ENCODE measurements at places on chromosomes 11 and 22.

GRCh38 chr22:40855979-40856512 lies 393 bp downstream of the ST13 start:
- DNase-seq, result peak; percentile 7

DNA sequence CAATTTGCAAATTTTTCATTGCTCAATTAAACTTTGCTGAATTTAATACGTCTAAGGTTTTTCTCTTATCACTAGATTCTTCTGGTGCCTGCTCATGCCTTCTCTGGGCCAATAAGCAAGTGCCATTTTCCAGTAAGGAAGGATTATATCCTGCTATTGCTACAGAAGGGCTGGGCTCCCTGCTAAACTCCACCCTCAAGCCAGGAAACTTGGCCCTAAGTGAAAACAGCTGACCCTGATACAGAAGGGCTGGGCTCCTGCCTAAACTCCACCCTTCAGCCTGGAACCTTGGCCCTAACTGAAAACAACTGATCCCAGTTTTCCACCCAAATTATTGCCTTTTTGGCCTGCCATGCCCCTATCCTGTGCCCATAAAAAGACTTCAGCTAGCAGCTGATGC lies 385.3 kb downstream of the DYNC2H1 start:
- no peak for DNase-seq

DNA sequence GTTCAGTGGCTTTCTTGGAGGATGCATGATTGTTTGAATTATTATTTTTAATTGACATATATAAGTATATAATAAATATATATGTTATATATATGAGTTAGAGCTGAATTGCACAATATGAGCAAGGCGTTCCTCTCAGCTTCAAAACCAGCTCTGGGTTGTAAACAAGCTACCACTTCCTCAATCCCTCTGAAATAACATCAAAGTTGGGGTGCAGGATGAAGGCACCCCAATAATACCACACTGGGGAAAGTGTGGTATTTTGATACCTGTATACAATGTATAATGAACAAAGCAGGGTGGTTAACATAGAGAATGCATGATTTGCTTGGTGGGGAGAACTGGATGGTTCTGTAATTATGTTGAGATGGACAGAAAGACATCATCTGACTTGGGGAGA lies 1.7 kb upstream of the SORL1 start:
- peak; percentile 66 for DNase-seq

GRCh38 chr11:12581416-12581815 lies 92.8 kb upstream of the TEAD1 start:
- DNase-seq, result no peak

- no peak for DNase-seq
These were observed 6.0 kb upstream of the RAB3IL1 start for GRCh38 chr11:61923166-61924063.

GRCh38 chr22:26906464-26906863 lies 249.1 kb downstream of the MIAT start:
- no peak for DNase-seq

DNA sequence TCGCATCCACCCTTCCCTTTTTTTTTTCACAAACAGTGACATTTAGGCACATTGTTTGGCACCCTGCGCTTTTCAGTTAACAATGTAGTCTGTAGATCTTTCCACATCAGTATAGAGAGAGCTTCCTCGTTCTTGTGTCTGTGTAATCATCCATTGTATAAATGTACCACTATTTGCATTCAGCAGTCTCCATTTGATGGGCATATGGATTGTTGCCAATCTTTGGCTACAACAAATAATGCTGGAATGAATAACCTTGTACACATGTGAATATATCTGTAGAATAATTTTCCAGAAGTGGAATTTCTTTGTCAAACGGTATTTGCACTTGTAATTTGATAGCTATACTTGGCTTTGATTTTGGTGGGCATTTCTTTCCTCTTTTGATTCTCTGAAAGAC lies 17.1 kb downstream of the MPEG1 start:
- DNase-seq, result no peak

- no peak for DNase-seq
These were observed 409.5 kb downstream of the NXPE2 start for GRCh38 chr11:115087791-115088190.

DNA sequence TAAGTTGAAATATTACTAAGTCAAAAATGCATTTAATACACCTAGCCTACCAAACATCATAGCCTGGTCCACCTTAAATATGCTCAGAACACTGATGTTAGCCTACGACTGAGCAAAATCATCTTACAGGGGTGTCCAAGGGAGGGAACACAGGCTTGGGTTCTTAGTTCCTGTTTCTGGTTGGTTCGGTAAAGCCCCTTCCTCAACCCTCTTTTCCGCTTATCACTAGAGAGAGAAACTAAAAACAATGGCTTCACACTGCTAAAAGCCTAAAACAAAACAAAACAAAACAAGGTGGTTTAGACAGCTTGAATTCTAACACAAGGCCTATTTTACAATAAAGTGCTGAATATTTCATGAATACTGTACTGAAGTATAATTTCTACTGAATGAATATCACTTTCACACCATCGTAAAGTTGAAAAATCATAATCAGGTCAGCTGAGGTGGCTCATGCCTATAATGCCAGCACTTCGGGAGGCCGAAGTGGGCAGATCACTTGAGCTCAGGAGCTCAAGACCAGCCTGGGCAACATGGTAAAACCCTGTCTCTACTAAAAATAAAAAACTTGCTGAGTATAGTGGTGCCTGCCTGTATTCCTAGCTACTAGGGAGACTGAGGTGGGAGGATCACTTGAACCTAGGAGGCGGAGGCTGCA lies 118.0 kb downstream of the SIK3 start:
- DNase-seq, result no peak

GRCh38 chr11:2395211-2395730 lies 5.3 kb upstream of the TSSC4 start:
- DNase-seq, result no peak

DNA sequence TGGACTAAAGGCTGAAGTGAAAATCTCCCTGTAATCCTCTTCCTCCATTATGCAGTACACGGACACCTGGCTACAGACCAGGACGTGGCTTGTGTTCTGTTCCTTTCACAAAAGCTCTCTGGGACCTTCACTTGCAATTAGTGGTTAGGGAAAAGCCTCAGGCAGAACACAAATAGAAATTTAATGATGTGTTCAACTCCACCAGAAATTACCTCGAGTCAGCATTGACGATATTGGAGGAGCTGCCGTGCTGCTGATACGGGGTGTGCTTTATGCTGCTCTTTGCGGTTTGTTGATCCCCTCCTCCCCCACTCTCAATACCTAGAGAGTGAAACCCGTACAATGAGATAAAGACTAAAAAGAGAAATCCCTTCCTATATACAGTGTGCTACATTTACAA lies 48.9 kb downstream of the POLD3 start:
- no peak for DNase-seq

DNA sequence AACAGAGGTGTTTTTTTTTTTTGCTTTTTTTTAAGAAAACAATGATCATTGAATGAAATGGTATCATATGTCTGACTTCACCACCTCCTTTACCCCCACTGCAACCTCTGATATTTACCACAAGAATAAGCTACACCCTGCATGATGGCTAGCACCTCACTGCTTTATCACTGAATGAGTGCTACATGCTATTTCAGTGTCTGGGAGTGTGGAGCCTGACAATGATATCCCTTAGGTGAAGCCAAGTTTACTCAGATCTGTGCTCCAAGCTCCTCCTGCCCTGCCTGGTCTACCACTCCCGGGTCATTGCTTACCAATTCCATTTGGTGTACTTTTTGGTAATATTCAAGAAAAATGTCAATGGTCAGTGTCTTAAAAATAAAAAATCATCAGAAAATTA lies 21.1 kb downstream of the MMP20 start:
- DNase-seq, result no peak

- DNase-seq, result no peak
These were observed 68.3 kb downstream of the HIPK3 start for GRCh38 chr11:33325451-33325850.

DNA sequence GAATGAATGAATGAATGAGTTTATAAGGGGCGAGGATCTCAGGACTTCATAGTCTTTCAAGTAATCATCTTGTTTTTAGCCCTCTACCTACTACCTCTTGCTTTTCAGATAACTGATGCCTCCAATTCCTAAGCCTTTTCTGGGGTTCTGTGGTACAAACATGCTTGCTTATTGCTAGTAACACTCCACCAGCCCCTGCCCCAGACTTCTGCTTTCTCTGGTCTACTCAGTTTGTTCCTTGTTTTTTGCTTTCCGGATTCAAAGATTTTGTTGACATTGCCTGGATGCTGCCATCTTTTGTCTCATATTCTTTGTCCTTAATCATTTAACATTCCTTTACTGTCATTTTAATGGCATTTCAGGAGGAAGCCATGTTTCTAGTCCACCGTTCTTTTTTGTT lies 8.9 kb upstream of the TMEM9B start:
- DNase-seq, result no peak

GRCh38 chr11:14542324-14542723 lies 22.1 kb upstream of the PSMA1 start:
- no peak for DNase-seq

GRCh38 chr11:127451861-127452260 lies 451.3 kb upstream of the KIRREL3 start:
- DNase-seq, result no peak

DNA sequence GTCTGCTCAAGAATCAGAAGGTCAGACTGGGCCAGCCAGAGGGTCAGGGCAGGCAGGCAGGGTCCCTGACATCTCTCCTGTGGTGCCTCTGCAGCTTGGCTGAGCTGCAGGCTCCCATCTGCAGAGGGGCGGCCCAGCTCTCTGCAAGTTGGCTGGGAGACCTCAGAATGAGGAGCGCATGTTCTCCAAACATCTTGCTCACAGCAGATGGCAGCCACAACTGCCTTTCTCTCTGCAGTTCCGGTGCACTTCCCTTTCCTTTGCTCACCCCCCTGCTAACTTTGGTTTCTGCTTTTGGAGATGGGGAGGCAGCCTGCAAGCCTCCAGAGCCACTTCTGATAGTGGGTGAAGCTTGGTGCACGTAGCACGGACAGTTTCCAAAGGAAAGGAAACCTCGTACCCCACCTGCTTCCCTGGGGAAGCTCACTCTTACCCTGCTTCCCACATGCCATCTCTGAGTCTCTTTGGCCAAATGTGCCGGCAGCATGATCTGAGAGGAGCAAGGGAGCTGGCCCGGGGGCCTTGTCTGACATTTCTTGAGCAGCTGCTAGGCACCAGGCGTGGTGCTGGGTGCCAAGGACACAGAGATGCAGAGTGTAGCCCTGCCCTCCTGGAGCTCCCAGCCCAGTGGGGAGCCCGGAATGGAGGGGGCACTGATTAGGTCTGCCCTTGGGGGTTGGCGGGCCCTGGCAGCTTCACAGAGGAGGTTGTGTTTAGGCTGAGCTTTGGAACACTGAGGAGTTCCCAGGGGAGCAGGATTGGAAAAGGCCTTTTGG lies 18.2 kb downstream of the DAGLA start:
- no peak for DNase-seq

GRCh38 chr11:108483163-108483562 lies 15.0 kb downstream of the POGLUT3 start:
- DNase-seq, result no peak

DNA sequence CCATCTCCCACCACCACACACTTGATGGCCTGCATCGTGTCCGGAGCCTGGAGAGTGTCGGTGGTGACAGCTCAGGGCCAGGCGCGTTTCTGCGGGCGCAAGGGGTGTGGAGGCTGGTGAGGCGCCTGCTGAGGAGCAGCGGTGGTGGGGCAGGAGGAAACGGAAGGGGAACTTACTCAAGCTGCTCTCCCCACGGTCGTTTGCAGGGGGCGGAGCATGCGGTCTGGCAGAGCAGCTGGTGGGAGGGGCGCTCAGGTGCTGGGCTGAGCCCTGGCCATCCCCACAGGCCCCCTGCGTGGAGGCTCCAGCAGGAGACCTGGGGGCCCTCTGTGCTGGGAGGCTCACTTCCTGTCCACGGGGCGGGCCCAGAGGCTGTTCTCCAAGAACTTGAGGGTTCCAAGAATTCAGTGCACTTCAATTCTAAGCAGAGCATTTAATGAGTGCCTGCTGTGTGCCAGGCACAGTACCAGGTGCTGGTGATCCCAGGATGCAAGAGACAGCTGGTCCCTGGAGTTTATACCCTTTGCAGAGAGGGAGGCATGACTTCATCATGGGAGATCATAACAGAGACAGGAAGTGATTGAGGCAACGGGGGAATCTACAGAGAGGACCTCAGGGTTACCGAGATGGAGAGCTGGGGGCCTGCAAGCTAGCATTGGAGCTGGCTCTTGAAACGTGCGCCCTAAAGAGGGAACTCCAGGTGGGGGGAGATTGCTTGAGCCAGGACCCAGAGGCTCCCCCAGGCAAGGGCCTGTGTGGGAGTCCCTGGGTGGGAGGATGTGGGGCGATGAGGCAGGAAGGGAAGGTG lies at the start of gene RAC2:
RAC2 (minus strand) TSS at position 156 of the 808 bp plus-strand sequence; CDS start at position 35, 121 bp downstream.
- peak; percentile 88 for DNase-seq

- DNase-seq, result no peak
These were observed 171.4 kb upstream of the BLID start for GRCh38 chr11:122287401-122287800.

- DNase-seq, result no peak
These were observed 47.4 kb downstream of the IGLL1 start for GRCh38 chr22:23532731-23533130.

- no peak for DNase-seq
These were observed 11.9 kb upstream of the TMPRSS4 start for GRCh38 chr11:118064956-118065355.

GRCh38 chr22:24566899-24567511 lies 11.2 kb downstream of the SNRPD3 start:
- no peak for DNase-seq

- no peak for DNase-seq
These were observed 3.5 kb downstream of the RHOD start for GRCh38 chr11:67060111-67060522.

DNA sequence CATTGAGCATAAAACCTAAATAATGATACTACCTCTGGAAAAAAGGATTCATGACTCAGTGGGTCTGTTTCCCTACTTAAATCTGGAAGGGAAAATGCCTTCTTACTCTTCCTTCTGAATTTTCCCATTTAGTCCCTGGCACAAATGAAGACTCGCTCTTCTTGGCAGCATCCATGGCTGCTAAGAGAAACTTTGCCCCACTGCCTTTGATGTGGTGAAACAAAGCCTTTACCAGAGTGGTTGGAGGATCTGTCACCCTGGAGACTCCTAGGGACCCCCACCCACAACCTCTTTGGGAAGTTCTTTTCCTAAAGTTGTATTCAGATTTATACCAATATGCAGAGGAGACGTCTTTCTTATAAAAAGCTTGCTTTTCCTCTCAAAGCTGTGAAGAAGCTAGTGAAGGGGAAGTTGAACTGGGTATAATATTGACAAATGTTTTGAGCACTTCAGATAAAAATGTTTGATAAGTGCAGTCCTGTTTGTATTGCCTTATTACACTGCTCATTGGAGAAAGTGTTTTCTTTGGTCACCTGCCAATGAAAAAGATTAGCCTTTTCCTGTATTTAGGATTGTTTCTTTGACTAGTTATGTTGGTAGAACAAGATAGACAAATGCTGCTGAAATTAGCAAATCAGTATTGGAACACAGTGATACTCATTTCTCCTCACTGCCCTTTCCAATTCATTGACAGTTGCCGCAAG lies 77.3 kb downstream of the ARFGAP2 start:
- DNase-seq, result no peak

GRCh38 chr11:59756845-59757244 lies 1.7 kb downstream of the STX3 start:
- no peak for DNase-seq

GRCh38 chr22:25125693-25126357 lies 73.8 kb upstream of the CRYBB3 start:
- DNase-seq, result no peak

All from CD4-positive, alpha-beta T cell treated with Interleukin-4 for 4 hours (primary cell).